ENCODE measurements at places on chromosomes 12 and 14.

DNA sequence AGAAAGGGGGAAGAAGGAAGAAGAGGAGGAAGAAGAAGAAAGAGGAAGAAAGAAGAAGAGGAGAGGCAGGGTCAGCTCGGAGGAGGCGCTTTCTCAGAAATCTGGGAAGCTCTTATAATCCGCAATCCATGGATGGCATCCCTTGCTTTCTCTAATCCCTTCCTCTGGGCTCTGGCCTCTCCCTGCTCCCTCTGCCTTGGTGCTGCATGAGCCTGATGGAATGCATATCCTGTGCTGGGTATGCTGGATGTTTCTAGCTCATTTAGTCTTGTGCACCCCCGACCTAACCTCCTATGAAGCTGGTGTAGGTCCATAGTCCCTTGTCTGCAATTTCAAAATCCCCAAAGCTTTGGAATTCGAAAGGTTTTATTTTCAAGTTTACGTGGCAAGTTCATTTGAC, 94.2 kb upstream of the MYL2 start:
- no peak for DNase-seq

GRCh38 chr14:24188251-24189058, at the start of gene IPO4:
Gene IPO4, minus strand, starts transcription at chr14:24188816. Its CDS starts 29 bp downstream, at chr14:24188787.
- DNase-seq, result peak; percentile 99

DNA sequence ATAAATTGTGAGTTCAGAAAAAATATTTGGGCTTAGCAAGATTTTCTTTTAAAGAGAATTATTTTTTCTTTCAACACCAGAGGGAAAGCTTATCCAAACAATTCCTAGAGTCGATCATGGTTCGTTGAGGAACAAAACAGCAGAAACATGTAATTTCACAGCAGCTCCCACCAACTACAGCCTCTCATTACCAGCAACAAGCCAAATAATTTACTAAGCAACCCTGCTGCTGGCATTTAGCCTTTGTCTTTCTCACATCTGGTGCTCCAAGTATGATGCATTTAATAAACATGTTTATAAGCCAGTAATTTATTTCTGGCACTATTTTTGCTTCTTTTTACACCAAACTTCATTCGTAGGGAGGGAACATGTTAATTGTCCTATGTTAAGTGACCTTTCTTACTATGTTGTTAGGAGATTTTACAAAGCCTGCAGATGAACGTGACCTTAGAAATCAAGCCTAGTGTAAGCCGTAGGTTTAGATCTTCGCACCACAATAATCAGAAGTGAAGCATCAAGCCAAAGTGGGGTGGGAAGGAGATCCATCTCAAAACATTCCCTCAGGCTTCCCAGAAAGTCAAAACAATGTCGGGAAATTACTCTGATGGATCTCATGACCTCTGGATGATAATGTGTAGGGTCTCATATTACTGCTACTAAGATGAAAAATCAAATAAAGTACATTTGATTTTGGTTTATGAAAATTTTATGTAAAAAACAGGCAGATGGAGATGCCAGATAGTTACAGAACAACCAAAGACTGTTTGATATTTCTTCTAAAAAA, 128.4 kb downstream of the RPAP3 start:
- DNase-seq, result no peak

DNA sequence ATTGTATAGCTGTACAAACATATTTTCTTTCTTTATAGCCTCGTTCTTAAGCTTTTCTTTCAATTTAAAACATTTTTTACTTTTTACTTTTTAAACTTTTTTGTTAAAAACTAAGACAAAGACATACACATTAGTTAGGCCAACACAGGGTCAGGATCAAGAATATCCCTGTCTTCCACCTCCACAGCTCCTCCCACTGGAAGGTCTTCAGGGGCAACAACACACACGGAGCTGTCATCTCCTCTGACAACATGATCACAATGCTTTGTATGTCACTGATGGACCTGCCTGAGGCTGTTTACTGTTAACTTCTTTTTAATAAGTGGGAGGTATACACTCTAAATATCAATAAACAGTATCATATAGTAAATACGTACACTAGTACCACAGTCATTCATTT, 191.3 kb downstream of the SYT10 start:
- DNase-seq, result no peak

- DNase-seq, result no peak
These were observed 111.1 kb downstream of the STAB2 start for GRCh38 chr12:103697971-103698751.

- DNase-seq, result peak; percentile 37
These were observed 456.7 kb upstream of the SEL1L start for GRCh38 chr14:81990312-81990761.

GRCh38 chr12:118336123-118336522, 36.6 kb downstream of the TAOK3 start:
- no peak for DNase-seq

GRCh38 chr12:131005161-131006035, 51.7 kb downstream of the ADGRD1 start:
- DNase-seq, result no peak

DNA sequence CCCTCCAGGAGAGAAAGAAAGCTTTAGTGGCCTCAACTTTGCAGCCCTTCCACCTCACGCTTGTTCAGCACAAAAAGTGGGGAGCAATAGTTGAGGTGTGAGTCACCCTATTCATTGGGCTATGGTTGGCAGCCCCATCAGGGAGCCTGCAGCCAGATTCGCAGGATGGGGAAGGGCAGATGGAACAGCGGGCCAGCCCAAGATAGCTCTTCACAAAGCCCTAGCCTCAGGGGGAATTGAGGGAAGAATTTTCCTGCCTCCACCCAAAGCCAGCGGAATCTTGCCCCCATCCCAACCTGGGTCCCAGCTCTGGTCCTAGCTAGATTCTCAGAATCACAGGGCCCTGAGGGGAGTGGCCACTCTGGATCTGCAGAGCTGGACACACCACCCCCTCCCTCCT, 3.6 kb upstream of the KRT5 start:
- no peak for DNase-seq

DNA sequence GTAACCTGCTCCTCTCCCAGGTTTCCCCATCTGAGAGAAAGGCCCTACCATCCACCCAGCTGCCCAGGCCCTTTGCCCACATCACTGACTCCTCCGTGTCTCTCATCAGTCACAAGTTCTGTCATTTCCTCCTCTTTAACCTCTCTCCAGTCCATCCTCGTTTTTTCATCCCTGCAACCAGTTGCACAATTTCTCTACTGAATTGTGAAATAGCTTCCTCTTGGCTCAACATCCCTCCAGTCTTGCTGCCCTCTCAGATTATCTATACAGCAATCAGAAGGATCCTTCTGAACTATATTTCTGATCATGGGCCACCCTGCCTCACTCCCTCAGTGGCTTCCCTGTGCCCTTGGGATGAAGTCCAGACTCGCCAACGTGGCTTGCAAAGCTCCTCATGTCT, 6.8 kb downstream of the FAM161B start:
- DNase-seq, result no peak

DNA sequence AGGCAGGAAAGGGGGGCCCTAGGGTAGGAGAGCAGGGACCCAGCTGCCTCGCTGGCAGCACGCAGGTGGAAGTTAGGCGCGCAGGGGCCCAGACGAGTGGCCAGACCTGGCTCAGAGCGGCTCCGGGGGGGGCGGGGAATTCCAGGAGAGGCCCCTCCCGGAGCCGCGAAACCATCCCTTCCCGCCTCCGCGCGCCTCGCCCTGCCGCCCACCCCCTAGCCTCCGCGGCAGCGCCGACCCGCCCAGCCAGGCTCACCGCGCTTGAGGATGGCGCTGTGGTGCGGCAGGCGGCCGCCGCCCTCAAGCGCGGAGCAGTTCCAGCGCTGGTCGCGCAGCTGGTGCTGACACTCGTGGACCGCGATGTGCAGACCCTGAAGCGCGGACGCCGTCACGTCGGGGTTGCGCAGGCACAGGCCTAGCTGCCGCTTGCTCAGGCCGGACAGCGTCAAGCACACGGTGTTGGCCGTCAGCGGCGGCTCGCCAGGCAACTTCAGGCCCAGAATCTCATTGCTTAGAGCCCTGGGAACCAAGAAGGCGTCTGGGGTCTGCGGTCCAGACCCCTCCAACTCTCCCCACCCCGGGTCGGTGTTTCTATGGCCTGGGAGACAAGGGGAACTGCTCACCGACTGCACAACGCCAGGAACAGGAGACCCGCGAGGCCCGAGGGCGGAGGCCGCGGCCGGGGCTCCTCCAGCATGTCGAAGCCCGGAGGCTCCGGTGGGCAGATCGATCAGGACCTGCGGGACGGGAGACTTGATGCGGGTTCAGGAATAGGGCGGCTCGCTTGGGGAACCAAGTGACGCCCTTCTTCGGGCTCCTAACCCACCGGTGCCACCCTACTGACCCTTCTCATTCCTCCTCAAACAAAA, 1.5 kb downstream of the WNT10B start:
- DNase-seq, result peak; percentile 80

DNA sequence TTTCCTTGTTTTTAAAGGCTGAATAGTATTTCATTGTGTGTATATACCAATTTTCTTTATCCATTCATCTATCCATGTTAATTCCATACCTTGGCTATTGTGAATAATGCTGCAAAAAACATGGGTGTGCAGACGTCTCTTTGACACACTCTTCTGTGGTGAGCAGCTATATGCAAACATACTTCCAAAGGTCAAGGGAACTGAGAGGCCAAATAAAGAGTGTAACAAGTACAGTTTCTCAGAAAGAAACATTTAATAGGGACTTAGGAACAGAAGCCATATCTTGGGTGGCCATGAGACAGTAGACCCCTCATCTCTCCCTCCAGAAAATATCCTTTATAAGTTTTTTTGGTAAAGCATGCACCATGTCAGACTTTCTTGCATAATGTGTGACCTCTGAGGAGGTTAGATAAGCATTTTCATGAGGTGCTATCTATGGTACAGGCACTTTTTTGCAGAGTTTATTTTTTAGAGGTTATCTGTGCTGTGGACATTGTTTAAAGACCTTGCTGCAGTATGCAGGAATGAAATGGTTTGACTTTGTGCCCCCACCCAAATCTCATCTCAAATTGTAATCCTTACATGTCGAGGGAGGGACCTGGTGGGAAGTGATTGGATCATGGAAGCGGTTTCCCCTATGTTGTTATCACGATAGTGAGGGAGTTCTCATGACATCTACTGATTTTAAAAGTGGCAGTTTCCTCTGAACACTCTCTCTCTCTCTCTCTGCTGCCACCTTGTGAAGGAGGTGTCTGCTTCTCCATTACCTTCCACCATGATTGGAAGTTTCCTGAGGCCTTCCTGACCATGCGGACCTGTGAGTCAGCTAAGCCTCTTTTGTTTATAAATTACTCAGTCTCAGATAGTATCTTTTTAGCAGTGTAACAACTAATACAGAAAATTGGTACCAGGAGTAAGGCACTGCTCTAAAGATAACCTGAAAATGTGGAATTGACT, 1202.3 kb downstream of the GALC start:
- DNase-seq, result no peak

DNA sequence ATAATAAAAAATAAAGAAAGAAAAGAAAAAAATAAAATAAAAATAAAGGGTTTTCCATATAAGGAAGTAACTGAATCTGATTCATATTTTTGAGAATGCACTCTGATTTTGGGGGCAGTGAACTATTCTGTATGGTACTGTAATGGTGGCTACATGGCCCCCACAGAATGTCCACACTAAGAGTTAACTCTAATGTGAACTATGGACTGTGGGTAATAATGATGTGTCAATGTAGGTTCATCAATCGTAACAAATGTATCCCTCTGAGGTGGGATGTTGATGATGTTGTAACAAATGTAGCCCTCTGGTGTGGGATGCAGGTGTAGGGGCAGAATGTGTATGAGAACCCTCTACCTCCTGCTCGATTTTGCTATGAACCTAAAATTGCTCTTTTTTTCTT, 13.8 kb downstream of the KRT8 start:
- no peak for DNase-seq

DNA sequence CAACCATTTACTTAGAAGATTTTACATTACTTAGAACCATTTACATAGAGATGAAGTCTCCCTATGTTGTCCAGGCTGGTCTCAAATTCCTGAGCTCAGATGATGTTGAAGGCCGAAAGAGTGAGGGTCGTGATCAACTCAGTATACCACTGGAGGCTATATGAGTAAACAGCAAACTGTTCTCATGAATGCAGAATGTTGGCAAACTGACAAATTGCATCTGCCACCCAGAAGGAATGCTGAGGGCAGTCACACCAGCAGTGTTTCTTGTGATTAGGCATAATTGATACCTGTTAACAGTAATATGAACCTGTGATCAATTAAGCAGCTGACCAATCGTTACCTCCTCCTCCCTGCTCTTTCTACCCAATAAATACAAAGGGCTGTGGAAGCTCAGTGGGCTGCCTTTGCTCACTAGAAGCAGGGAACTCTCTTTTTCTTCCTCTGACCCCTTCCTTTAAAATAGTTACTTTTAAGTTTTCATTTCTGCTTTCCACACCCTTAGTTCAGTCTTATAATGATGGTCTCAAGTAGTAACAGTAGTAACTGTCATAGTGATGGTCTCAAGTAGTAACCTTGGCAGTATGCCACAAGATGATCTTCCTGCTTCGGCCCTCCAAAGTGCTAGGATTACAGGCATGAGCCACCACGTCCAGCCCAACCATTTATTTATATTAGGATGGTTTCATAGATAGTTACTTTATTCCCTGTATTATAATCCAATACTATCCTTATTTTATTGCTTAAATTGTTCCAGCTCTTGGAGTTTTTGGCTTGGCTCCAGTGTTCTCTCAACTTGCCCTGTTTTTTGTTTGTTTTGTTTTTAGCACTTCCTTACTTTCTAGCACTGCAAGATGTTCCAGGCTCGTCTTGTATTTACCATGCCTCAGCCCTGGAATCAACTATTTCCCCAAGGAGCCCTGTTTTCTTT, 25.8 kb downstream of the LIMA1 start:
- DNase-seq, result no peak

DNA sequence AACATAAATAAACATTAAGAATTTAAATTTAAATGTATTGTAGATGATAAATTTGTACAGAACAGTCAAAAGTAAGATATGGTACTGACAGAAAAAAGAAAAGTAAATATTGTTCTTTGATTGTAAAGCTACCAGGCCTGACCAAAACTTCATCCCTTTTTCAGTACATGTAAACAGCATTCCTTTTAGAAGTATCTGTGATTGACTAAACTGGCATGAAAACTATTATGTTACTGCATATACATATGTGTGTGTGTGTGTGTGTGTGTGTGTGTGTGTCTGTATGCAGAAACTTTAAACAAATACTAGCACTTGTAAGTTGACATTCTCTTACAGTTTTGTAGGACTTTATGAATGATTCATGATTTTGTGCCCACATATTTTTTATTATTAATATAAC, 270.9 kb downstream of the C12orf50 start:
- DNase-seq, result no peak

DNA sequence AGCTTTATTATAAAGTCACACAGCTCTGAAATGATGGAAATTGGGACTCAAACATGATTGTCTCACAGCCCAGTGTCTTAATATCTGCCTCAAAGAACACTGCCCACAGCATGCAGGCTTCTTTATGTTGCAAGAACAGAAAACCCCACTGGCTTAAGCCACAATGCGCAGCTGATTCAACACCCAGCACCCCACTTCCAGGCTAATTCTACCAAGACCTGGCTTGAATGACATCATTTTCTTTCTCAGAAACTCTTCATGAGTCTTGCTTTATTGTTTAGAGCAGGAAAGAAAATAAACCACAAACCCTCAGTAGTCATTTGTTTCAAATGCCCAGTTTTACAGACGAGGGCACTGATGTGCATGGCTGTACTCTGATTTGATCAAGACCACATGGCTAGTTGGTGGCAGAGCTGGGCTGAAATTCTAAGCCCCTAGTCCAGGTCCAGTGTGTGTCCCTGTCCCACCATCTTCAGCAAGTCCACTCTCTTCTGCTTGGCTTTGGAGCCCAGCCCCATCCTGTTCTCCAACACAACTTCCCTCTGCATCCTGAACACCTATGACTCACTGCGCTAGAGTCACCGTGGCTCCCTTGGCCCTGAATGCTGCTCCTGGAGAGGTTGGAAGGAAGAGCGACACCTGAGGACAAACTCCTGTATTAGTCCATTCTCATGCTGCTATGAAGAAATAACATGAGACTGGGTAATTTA, 50.3 kb upstream of the SRSF5 start:
- peak; percentile 39 for DNase-seq

Data from GM13977 (cell line).